ENCODE measurements at places on chromosomes 2 and 18.

- DNase-seq: no peak
Observed at GRCh38 chr2:8076448-8077342, 605.2 kb upstream of the ID2 start.

DNA sequence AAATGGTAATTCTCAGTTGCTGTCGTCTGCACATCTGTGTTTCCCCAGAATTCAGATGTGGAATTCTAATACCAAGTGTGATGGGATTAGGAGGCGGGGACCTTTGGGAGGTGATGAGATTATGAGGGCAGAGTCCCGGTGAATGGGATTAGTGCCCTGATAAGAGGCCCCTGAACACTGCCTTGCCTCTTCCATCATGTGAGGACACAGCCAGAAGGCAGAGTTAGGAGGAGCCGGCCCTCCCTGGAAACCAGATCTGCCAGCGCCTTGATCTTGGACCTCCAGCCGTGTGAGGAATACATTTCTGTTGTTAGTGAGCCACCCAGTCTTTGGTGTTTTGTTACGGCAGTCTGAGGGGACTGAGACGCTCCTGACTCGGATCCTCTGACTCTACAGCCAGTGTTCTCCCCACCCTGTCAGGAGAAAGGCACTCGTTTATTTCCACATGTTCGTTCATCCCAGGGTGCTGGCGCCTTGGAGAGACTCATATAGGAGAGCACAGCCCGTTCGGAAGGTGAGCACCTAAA, 395.0 kb downstream of the ZNF516 start:
- no peak for DNase-seq

GRCh38 chr2:192500550-192501200, 305.9 kb upstream of the TMEFF2 start:
- no peak for DNase-seq

DNA sequence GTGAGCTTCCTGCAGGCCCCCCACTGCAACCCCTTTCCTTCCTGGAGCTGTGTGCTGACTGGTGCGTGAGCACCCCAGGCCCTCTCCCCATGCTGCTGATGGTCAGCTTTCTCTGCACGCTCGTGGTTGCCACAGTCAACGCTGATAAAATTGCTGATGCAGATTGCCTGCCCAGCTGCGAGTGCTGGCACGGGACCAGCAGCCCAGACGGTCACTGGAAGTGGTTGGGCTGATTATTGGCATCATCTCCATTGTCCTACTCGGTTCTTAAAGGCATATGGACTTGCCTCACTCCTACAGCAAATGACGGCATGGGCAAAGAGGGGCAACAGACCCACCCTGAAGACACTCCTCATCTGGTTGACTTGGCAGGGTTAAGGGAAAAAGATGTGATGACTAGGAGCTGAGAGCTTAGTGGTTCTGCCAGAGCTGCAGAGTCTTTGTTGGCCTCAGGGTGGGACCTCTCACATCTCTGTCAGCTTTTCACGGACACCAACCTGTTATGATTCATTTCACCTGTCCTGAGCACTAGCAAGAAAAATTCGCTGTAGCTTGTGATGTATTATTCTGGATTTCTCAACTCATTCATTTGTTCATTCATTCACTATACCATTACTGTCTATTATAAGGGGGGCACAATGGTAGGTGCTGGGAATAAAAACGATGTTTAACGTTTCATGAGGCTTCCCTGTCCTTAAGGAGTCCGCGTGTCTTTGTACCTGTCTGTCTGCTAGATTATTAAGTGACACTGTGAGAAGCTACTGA, 38.4 kb downstream of the PAX8 start:
- no peak for DNase-seq

DNA sequence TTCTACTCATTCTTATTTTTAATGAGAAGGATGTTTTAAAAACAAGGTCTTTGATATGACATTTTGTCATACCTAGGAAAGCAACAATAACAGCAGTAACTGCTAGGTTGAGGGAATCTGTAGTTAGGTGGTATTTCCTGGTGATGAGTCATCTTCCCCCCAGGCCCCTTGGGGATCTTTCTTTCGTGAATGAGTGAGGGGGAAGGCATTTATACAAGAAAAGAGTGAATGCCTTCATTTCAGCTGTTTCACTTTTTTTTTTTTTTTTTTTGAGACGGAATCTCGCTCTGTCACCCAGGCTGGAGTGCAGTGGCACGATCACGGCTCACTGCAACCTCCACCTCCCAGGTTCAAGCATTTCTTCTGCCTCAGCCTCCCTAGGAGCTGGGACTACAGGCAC, 108.6 kb downstream of the MAP4K4 start:
- no peak for DNase-seq

DNA sequence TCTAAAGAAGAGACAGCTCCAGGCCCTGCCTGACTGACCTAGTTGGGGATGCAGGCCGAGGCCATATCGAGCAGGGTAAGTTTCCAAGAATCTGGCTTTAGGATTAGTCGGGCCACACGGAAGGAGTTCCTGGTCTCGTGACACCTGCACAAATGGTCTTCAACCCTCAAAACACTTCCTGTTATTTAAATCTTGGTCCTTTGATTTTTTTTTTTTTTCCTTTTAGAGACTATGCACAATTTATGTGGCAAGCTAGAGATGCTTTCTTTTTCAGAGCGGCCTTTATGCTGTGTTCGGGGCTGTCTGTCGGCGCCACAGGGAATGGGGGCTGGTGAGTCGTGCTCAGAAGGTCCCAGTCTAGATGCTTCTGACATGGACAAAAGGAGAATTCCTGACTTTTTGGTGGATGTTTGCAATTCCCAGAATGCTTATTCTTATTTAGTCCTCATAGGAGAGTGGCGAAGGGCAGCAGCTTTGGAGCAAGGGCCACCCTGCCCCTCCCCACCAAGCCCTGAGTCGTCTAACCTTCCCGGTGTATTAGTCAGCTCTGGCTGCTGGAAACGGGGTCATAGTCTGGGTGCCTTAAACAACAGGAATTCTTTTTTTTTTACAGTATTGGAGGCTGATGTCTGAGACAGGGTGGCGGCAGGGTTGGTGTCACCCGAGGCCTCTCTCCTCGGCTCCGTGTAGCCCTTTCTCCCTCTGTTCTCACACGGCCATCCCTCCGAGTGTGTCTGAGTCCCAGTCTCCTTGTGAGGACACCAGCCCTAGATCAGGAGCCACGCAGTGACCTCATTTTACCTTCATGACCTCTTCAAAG, 27.4 kb downstream of the HPCAL1 start:
- no peak for DNase-seq

DNA sequence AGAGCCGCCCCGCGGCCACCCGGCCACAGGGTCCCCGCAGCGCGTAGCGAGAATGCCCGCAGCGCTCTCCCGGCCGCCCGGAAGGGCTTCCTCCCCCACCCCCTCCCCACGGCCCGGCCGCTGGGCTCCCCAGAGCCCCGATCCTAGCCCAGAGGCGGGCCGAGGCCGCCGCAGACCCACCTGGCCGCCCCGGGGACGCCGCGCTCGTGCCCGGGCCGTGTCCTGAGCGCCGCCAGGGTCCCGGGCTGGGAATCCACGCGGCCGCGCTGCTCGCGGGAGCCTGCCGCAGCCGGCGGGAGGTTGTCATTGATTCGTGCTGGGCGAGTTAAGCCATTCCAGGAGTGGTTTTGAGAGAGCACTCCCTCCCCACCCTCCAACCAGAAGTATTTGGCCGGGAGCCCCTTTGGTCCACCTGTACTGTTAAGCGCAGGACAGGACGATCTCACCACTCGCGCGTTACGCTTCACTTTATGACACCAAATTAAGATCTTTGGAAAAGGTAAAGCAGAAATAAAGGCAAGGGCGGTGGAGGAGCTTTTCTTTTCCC, 206.4 kb upstream of the SMAD2 start:
- DNase-seq: no peak

DNA sequence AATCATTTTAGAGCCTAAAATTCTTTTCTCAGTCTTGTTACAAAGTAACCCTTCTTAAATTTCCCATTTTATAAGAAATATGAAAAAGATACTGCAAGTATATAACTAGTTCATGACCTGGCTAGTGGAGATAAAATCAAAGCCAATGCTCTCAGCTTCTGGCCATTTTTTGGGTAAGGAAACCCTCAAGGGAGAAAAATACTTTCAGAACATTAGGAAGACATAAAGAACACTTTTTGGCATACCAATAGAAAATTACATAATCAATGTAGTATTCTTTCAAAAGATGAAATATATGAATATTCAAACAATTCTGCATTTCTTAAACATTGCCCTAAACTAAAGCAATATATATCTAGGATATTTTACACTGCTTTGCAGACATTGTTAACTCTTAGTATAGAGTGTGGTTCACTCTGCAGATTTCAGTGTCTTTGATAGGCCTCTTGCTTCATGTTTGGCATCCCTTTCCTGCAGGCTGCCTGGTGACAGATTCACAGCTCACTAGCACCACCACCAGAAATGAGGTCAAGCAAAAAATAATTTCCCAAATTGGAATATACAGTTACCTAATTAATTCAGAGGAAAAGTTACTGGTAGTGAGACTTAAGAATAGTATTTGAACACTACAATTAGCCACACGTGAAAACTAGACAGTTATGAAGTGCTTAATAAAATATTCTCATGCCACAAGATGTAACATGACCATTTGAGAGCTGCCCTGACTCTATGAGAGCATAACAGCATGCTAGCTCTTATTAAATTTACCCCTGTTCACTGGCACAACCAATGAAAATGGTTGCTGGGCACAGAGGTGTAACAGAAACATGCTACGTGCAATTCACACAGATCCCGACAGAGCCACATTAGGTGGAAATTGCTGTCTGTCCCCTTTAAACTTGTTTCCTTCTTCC, 36.0 kb downstream of the PAIP2B start:
- no peak for DNase-seq

- no peak for DNase-seq
Observed at GRCh38 chr18:3578621-3579020, 128.6 kb downstream of the TGIF1 start.

GRCh38 chr2:207257251-207258250, 91.8 kb upstream of the KLF7 start:
- DNase-seq: no peak

DNA sequence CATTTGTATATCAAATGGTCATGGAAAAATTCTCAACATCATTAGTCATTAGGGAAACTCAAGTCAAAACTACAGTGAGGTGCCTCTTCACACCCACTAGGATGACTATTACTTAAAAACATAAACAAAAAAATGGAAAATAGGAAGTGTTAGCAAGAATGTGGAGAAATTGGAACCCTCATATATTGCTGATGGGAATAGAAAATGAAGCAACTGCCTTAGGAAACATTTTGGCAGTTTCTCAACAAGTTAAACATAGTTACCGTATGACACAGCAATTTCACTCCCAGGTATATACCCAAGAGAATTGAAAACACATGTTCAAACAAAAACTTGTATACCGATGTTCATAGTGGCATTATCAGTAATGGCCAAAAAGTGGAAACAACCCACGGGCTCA, 18.1 kb upstream of the CYP26B1 start:
- no peak for DNase-seq

- DNase-seq: no peak
Observed at GRCh38 chr18:69943021-69943420, 4.7 kb downstream of the CD226 start.

DNA sequence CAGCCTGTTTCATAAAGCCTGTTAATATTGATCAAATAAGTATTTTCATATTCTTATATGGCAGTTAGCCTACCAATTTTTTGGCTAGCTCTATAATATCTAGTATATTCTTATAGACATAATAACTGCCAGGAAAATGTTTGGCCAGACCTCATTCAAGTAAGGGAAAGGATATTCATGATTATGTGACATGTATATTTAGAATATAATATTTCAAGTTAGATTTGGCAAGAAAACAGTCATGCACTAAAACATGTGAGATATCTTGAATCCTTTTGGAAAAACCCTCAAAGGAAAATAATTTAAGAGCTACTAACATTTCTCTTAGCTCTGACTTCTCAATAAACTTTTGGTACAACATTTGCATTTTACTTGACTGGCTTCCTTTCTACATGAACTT, 694.1 kb downstream of the PLCL1 start:
- DNase-seq: no peak

DNA sequence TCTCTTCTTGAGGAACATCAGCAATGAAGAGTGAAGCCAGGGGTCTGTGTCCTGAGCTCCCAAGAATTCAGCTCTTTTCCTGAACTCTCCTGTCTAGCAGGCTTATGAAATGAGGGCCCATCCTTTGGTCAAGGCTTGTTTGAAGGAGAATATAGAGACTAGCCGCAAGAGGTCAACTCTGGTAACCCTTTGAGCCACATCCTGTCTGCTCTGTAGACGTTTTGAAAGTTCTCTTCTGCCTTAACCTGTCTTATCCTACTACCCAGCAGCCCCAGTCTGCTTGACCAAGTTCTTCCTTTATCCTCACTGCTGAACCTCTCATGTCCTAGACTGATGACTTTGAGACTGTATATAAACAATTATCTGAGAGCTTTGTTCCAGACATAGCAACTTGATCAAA, 5.4 kb downstream of the SEMA4F start:
- DNase-seq: no peak

- no peak for DNase-seq
Observed at GRCh38 chr2:73334045-73334444, 40.7 kb upstream of the EGR4 start.

- DNase-seq: no peak
Observed at GRCh38 chr2:37833423-37833822, 91.7 kb upstream of the RMDN2 start.

DNA sequence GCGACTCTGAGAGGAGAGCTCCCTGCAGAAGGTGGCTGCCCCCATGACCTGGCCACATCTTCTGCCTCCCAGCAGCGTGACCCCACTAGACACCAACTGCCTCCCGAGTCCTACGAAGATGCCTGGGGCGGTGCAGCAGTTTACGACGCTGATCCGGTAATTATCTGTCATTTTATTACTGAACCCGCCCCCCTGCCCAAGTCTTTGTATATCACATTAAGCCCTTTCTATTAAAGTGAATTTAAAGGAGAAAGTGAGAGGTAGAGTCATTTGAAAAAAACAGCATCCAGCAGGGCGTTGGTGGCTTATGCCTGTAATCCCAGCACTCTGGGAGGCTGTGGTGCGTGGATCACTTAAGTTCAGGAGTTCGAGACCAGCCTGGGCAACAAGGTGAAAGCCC, 33.4 kb downstream of the ABCG8 start:
- DNase-seq: no peak

GRCh38 chr2:233063269-233063975, 3.3 kb downstream of the INPP5D start:
- DNase-seq: no peak

GRCh38 chr2:15498554-15498953, 62.6 kb downstream of the NBAS start:
- DNase-seq: no peak

- DNase-seq: no peak
Observed at GRCh38 chr2:14628901-14629300, 3.6 kb upstream of the LRATD1 start.

- DNase-seq: no peak
Observed at GRCh38 chr2:234564699-234565098, 67.8 kb upstream of the ARL4C start.

DNA sequence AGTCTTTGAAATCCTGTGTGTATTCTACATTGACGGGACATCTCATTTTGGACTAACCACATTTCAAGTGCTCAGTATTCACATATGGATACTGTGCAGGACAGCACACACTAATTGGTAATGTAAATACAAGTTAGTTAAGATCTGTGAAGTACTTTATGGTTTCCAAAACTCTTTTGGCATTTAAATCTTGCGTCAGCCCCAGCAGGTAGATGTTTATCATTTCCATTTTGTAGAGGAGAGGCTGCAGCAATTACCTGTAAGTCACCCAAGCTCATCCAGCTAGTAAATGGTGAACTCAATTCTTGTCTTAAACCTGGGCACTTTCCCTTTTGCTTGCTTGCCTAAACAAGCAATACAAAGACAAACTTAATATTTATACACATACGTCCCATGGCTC, 1.6 kb upstream of the NAGK start:
- DNase-seq: no peak

GRCh38 chr18:61554946-61555361, 221.7 kb downstream of the CDH20 start:
- no peak for DNase-seq

- DNase-seq: no peak
Observed at GRCh38 chr2:20130821-20131645, 79.6 kb upstream of the LAPTM4A start.

Measured in activated CD4-positive, alpha-beta T cell treated with anti-CD3 and anti-CD28 coated beads for 1 hour (primary cell).